Progenitor cell of endocrine pancreas (in vitro differentiated cells): ENCODE measurements at places on chromosomes 11 and 22.

GRCh38 chr11:119509969-119510401, 87.0 kb upstream of the THY1 start:
- DNase-seq: no peak

DNA sequence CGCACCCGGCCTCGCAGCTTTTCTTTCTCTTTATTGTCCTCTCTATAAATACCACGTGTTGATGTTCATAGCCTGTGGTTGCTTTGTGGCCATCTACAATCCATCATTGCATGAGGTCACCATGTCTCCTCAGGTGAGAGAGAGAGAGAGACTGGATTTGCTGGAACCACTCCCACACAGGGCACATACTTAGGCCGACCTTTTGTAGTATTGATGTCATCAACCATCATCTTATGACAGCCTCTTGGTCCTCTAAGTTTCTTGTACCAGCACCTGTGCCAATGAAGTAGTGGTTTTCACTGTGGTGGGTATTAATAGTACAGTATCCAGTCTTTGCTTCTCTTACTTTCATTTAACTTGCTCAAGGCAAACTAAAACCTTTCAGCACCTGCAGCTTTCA, 22.8 kb upstream of the P2RY6 start:
- no peak for DNase-seq

DNA sequence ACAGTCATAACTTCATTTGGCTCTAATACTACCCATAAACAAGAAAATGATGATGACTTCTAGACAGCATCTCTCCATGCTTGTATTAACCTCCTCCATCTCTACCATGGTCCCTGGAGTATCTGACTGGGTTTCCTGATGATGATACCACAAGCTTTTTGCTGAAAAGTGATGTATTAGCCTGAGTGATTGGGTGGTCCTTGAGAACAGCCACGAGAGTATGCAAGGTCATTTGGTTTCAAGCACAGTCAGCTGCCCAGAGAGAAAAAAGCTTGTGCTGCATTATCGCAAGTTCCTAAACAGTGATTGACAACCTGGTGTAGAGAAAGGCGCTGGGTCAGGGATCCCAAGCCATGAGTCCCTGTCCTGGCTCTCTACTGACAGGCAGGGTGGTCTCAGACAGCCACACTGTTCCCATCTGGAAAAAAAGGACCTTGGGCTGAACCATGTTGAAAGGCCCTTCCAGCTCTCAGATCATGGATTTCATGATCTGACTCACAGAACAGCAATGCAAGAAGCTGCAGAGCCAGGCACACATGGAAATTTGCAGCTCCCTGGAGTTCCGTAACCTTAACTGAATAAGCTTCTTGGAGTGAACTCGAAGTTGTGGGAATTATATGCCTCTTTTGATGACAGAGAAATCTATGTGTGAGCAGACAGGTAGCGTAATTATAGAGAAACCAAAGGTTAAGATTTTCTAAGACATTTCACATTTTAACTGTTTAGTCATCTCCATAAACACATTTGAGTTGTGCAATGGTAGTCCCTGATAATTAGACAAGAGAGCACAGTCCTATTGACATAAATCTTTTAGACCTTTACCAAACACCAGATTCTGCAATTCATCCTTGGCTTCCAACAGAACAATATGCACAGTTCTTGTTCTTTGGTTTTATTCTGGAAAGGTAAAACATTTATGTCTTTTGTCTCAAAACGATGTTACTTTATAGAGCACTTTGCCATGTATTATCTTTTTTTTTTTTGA, 54.1 kb upstream of the UBASH3B start:
- no peak for DNase-seq

DNA sequence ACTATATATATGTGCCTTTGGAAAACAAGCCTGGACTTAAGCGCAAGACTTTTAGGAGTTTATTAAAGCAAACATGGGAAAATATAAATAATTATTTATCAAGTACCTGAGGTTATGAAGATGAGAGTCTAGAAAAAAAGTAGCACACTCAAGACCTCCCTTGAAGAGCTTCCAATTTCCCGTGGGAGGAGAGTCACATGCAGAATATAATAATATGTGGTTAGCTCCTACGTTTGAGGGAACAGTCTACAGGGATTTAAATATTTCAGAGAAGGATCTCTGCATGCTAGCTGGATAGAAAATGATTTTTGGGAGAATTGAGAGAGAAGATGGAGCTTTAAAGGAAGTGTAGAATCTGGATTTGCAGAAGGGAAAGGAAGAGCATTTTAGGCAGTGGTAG, 183.8 kb downstream of the SWAP70 start:
- DNase-seq: no peak

- no peak for DNase-seq
These were observed 56.0 kb upstream of the CLMP start for GRCh38 chr11:123250892-123251656.

- no peak for DNase-seq
These were observed 29.5 kb upstream of the ANO5 start for GRCh38 chr11:22163394-22163797.

GRCh38 chr11:83508804-83509203, 222.6 kb upstream of the CCDC90B start:
- DNase-seq: no peak
